Stimulated activated CD8-positive, alpha-beta memory T cell treated with anti-CD3 and anti-CD28 coated beads, Interleukin-12 subunit alpha, Interleukin-12 subunit beta, amount 100 ng/mL, for 4 hours (primary cell): ENCODE measurements at places on chromosomes 6 and 20.

DNA sequence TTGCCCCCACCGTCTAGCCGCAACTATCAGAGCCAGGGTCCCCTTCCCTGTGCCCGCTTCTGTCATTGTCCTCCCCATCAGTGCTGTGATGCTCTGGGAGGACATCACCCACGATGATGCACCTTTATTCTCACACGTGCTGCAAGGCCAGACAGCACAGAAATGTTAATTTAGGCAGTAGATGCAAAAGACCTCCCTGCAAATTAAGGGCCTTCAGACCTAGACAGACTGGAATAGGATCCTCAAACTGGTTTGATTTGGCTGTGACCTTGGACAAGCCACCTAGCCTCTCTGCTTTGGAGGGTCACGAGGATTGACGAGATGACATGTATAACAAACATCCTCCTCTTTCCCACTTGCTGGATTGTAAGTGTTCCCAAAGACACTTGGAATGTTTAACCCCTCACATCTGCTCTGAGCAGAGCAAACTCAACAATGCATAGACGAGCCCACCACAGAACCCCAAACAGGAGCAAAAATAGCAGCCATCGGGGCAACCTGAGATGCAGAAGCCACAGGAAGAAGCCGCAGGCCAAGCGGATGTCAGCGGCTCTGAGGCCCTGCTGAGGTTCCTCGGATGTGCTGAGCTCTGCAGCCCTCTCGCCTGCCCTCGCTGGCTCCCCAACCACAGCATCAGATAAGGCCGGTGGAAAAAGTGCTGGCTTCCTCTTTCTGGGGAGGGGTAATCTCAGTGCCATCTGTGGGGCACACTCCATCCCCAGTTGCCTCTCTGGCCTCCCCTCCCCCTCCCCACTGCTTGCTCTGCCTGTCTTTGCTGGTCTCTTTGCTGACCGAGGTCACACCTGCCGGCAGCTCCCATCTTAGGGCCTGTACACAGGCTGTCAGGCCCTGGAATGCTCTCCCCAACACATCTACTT, 35.3 kb downstream of the TOX2 start:
- peak; percentile 45 for DNase-seq

DNA sequence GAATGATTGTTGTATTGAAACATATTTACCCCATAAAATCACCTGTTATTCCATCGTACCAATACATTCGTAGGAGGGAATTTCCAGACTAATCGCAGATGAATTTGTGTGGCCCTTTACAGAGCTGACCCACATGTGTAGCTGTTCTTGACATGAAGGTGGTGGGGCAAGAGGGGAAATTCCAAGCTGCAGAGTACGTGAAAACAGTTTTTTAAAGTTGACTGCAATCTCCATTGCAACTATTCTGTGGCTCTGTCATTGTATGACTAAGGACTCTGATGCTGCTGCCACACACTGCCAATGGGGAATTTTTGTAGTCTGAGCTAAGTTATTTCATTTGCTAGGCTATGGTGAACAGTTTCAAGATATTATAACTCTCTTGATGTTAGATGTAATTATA, 46.4 kb upstream of the ADTRP start:
- no peak for DNase-seq

- no peak for DNase-seq
Observed at GRCh38 chr20:12395760-12396159, 478.1 kb downstream of the BTBD3 start.

DNA sequence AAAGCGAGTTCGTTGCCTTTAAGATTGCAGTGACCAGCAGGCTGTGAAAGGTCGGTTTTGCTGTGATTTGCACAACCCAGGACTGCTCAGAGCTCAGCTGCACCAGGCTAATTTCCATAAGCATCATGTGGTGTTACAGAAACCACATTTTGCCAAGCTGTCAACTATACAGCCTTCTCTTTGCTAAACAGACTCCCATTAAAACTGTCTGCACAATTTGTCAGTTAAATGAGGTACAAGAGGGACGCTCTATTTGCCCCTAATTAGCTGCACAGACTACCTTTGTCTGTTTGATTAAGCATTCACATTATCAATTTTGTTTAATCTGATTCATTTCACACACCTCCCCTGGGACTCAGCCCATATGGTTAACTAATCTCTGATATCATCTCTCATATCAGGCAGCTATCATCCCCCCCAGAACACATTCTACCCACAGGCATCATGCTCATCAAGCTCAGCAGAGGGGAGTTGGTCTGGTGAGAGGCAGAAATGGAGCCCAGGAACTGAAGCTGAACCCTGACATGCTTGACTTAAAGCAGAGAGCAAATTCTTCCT, 62.1 kb downstream of the OLIG3 start:
- DNase-seq: no peak

DNA sequence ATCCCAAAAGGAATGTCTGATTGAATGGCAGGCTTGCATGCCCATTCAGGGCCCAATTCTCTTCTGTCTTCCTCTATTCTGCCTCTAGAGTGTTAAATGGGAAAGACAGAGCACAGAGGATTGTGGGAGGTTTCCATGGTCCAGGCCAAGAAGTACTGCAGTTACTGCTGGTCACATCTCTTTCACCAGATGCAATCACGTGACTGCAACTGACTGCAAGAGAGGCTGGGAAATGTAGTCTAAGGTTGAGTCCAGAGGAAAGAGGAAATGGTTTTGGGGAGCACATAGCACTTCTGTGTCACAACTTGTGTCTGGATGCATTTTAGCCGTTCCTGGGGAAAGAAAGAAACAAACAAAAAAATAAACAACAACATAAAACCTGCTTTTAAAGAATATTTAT, 336.4 kb upstream of the BTBD3 start:
- DNase-seq: no peak

GRCh38 chr6:15677822-15678221, 15.0 kb upstream of the DTNBP1 start:
- no peak for DNase-seq

DNA sequence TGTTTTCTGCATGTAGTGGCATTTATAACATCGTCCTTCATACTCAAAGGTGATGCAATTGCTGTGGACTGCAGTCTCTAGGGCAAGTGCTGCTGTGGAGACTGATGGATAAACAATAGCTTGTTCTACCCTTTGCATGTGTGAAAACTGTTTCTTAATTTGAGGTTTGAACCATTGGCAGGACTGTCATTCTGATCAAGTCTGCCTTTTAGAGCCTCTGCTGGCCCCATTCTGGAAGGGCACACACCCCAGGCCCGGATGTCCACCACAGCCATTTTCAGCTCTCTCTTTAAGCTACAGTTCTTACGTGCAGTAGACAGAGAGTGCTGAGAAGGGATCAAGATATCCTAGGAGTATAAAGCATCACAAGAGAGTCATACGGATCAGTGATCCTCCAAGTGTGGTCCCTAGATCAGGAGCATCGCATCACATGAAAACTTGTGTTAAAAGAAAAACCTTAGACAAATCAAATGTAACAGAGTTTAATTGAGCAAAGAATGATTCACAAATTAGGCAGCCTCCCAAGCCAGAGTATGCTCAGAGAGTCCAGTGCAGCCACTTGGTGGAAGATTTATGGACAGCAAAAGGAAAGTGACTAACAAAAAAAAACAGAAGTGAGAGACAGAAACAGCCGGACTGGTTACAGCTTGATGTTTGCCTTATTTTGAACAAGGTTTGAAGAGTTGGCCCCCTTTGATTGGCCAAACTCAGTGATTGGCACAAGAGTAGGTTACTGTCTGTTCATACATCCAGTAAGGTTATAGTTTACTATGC, 52.0 kb downstream of the FRK start:
- DNase-seq: no peak

DNA sequence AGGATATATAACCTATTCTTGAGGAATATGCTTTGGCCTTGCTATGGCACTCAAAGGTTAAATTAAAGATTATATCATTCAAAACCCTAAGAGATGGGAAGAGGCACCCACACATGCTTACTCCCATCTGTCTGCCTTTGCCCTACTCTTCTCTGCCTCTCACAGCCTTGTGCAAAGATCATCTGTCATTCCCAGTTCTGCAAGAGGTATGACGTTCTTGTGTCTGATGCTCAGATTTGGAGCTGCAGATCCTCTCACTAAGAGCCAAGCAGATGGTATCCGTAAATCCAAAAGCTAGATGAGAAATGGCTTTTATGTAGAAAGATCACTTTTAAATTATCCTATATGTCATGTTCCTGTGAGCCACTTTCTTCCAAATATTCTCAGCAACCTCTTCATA, 112.0 kb downstream of the GPR63 start:
- no peak for DNase-seq

DNA sequence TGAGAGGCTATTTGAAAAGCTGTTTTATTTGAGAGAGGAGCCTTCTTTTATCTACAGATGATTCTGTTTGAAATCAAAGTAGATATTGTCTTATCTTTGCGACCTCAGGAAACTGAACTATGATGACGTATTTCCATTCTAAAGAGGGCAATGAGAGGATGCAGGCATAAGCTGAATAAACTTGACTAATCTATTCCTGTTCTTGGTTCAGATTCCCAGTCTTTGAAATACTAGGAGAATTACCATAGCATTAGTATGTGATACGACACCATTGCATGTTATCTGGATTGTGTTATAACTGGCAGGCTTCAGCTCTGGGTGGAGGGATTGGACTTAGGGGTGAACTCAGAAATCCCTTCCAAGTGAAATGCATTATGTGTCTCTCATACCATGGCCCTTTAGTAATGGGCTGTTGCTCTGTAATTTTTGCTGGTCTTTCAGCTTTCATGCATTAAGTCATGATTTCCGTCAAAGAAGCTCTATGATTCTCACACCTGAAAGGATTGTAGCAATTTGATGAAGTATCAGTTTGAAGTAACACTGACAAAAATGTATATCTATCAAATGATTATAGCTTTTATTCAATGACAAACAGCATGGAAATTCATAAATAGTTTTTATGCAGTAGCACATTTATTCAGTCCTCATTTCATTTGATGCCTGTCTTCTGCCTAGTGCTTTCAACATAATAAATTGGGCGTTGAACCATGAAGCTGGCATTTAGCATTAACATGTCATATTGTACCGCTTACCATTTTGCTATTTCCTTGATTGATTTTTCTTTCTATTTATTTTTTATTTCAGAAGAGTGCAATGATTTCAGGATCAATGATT, 138.4 kb upstream of the SPACA1 start:
- no peak for DNase-seq

DNA sequence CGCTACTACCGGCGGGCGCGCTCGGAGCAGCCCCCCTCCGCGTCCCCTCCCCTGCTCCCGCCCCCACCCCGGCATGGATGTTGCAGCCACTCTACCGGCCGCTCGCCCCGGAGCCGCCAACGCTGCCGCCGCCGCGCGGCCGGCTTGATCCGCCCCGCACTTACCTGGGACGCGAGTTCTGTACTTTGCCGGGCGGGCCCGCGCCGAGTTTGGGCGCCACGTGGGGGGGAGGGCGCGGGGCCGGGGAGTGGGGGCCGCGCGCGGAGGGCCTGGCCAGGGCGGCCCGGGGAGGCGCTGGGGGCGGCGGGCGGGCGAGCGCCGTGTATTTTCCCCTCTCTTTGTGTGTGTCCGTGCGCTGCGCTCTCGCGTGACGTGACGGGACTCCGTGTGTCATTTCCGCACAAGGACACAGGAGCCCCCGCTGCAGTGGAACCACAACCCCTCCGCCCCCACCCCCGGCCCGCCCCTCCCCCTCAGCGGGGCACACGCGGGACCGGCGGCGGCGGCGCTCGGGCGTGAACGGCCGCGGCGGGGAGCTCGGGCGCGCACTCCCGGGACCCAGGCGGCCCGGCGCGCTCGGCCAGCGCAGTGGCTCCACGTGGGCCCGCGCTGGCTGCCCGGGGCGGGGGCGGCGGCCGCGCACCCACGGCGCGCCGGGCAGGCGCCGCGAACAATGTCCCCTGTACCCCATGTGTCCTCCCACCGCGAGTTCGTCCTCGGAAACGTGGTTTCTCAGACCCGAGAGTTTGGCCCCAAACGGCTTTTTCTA, at the start of gene BEND3:
TSS of gene BEND3 (minus strand) at position 590 of the 769 bp plus-strand sequence. CDS start 16,230 bp downstream, outside the sequence.
- peak; percentile 54 for DNase-seq

- DNase-seq: no peak
Observed at GRCh38 chr6:139540894-139541293, 166.4 kb upstream of the CITED2 start.

DNA sequence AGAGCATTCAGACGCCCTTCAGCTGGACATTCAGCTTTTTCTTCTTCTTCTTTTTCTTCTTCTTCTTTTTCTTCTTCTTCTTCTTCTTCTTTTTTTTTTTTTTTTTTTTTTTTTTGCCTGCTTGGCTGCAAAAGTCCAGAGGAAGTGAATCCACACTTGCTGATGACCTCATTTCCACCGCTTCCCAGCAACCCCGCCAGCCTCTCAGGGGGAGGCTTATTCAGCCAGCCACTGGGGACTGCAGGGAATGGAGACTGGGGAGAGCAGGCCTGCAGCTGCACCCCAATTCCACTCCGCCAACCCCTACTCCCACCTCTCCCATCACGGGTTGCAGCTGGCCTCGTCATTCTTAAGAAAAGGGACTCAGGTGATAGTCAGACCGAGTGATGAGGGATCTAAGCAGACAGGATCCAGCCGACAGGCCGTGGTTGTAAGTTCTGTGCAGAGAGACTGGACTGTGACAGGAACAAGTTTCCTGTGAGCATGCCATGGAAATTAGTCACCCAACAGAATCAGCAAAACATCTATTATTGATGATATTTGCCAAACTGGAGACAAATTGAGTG, 59.0 kb upstream of the QKI start:
- DNase-seq: no peak

GRCh38 chr6:35077713-35078105, 63.4 kb downstream of the TCP11 start:
- DNase-seq: no peak

- no peak for DNase-seq
Observed at GRCh38 chr6:158402184-158402583, 89.9 kb downstream of the TULP4 start.

- no peak for DNase-seq
Observed at GRCh38 chr20:42018979-42019378, 400.8 kb upstream of the CHD6 start.

DNA sequence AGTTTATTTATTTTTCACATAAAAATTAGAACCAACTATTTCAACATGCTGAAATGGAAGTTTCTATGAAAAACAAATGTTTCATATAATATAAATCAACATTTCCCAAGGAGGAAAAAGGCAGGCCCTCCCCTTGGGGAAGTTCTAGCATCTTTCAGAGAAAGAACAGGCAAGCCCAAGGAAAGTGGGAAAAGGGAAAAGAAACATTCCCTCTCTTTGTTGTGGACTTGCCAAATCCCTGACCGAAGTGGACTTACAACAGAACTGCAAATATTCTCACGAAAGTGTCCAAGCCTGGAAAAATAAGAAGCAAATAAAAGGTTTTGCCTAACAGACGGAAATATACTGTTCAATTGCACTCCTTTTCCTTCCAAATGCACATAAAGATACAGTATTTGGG, 214.4 kb downstream of the ATXN1 start:
- no peak for DNase-seq

GRCh38 chr6:41239467-41240159, 11.5 kb downstream of the TREML4 start:
- DNase-seq: no peak
